Stimulated activated CD4-positive, alpha-beta T cell treated with anti-CD3 and anti-CD28 coated beads, Interleukin-12 subunit alpha, Interleukin-12 subunit beta, amount 100 ng/mL, for 48 hours (primary cell): ENCODE measurements at places on chromosomes 12 and 14.

- no peak for DNase-seq
Measured at GRCh38 chr12:107731366-107731765, 29.6 kb downstream of the PRDM4 start.

DNA sequence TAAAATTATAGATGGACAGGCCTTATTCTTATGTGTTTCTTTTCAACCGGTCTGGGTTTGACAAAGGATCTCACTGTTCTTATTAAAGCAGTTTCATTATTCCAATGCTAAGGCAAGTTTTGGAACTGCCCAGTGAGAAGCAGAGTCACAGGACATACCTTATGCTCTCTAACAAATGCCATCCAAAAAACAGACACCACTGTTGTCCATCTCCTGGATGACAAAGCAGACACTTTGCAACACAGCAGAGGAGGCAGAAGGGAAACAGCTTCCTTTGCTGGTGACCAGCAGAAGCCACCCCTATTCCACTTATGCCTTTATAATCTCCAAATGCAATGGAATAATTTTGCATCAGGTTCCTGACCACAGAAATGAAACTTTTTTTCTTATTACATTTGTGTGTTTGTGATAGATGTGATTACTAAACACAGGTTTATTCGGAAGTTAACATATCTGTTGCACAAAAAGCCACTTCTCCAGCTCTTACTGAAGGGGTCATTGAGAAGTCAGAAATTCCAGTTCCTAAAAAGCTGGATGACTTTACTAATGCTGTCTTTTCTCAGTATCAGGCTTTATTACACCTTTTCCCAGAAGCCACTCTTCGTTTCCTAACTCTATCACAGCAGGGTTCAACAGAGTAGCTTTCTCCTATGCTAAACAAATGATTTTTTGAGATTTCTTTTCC lies 115.6 kb downstream of the BTG1 start:
- no peak for DNase-seq

- DNase-seq: no peak
Measured at GRCh38 chr12:96029826-96030225, 5.6 kb downstream of the LTA4H start.

- no peak for DNase-seq
Measured at GRCh38 chr12:123483602-123484248, 25.8 kb downstream of the SNRNP35 start.

- DNase-seq: no peak
Measured at GRCh38 chr12:23113781-23114180, 488.8 kb downstream of the ETNK1 start.

DNA sequence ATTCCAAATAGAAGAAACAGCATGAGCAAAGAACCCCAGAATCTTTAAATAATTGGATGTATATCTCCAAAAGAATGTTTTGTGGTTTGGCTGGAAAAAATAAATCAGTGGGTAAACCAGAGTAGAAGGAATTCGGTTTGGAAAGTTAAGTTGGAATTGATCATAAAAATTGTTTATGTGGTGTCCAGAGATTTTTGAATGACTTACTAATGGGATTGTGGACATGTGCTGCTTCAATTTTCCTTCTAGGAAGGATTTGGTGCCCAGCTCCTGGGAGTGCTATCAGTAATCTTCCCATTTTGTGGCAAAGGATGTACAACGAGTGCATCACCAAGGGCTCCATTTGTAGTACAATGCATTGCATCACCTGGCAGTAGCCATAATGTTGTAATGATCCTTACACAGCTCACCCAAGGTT lies 224.8 kb downstream of the SLC16A7 start:
- no peak for DNase-seq

DNA sequence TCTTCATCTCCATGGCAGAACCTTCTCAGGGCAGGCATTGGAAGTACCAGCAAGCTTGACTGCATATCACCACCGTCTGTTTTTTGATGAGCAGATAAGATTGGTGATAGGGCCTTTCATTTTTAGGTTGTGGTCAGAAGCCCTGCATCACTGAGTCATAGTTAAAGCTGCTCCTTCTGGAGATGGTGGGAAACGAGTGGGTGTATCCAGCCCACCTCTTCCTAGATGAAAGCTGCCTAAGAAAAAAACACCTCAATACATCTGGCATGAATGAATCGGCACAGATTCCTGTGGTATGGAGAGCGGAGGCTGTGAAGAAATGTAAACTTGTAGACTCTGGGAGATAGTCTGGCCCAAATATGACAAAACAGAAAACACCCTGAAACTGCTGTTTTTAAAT lies 248.7 kb upstream of the EGLN3 start:
- DNase-seq: peak; percentile 43

DNA sequence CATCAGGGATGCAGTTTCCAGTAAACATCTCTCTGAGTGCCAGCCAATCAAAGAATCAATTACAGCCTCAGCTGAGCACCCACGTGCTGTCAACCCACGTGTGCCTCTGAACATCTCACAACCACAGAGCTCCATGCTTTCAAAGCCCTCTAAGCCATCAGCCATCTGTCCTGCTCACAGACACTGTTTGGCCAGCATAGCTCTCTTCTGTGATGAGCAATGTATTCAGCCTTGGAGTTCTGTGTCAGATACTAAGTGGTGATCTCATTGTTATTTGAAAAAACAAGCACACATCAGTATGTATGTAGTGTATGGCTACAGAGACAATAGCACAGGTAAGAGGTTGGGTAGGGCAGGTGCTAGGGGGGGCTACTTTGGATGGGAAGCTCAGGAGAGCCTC lies 94.3 kb downstream of the RGS6 start:
- no peak for DNase-seq

DNA sequence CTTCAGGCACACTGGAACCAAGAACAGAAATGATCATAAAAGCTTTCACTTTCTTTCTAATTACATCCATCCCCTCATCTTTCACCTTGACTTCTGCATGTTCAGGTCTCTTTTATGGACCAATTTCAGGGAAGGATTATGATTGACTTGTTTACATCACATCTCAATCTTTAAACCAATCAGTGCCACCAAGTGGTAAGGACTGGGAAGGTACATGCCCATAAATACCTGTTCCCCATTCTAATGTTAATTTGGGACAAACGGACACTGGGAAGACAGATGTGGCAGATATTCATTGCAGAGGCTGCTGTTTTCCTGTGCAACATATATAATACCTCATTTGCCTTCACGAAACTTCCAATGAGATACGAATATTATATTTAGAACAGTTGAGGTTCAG lies 978.1 kb downstream of the GALC start:
- DNase-seq: no peak

DNA sequence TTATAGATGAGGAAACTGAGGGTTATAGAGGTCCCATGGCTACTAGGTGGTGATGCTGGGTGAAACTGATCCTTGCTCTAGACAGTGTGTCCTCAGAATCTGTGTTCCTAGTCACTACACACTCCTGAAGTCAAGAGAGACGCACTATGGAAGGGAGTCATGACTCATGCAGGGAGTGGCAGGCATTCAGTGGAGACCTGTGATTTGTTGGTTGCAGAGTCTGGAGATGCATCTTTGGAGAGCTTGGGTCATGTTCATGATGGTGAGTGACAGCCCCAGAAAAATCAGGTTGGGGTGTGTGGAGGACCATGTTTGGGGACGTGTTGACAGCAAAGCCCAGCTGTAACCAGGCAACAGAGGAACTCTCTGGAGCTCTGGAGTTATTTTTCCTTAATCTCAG lies 38.0 kb upstream of the FBXO21 start:
- DNase-seq: no peak

GRCh38 chr14:55430024-55430690 lies 10.3 kb downstream of the TBPL2 start:
- peak; percentile 47 for DNase-seq

DNA sequence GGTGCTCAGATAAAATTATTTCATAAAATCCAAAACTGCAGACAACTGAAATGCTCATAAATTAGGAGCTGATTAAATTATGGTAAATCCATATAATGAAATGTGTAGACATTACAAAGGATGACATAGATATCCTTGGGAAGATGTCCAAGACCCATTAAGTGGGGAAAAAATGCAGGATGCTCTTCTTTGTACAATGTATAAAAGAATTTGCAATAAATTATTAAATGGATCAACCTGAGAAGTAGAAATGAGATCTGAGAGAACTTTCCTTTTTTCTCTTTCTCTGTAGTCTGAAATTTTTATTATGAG lies 336.4 kb upstream of the E2F7 start:
- no peak for DNase-seq

- DNase-seq: no peak
Measured at GRCh38 chr14:86712176-86712575, 1182.2 kb downstream of the FLRT2 start.

- no peak for DNase-seq
Measured at GRCh38 chr14:56125772-56126636, 7.8 kb downstream of the PELI2 start.

DNA sequence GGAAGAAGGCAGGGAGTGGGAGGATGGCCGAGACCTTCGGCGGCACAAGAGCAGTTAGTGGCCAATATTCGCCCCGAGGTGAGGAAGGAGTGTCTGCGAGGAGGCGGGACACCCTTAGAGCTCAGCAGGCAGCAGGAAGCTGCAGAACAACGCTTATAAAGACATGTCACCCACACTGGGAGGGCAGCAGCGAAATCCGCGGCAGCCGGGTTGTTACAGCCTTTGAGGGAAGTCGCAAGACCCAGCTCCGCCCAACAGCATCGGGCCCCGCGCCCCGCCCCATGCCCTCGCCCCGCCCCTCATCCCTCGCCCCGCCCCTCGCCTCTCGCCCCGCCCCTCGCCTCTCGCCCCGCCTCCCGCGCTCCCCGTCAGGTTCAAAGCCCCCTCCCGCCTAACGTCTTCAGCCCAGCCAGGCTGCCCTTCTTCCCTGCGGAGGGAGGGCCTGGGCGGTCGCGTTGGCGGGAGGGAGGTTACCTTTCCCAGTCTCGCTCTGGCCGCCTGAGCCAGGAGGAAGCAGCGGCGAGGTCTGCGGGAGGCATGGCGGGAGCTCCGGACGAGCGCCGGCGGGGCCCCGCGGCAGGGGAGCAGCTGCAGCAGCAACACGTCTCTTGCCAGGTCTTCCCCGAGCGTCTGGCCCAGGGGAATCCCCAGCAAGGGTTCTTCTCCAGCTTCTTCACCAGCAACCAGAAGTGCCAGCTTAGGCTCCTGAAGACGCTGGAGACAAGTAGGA lies at the start of gene ATP23:
TSS of gene ATP23 (plus strand) at position 403 of the 730 bp plus-strand sequence. CDS start at position 538, 135 bp downstream.
- DNase-seq: peak; percentile 73

GRCh38 chr14:53047307-53048069 lies 96.6 kb upstream of the FERMT2 start:
- no peak for DNase-seq

- DNase-seq: no peak
Measured at GRCh38 chr12:2139651-2140050, 86.9 kb downstream of the CACNA1C start.

DNA sequence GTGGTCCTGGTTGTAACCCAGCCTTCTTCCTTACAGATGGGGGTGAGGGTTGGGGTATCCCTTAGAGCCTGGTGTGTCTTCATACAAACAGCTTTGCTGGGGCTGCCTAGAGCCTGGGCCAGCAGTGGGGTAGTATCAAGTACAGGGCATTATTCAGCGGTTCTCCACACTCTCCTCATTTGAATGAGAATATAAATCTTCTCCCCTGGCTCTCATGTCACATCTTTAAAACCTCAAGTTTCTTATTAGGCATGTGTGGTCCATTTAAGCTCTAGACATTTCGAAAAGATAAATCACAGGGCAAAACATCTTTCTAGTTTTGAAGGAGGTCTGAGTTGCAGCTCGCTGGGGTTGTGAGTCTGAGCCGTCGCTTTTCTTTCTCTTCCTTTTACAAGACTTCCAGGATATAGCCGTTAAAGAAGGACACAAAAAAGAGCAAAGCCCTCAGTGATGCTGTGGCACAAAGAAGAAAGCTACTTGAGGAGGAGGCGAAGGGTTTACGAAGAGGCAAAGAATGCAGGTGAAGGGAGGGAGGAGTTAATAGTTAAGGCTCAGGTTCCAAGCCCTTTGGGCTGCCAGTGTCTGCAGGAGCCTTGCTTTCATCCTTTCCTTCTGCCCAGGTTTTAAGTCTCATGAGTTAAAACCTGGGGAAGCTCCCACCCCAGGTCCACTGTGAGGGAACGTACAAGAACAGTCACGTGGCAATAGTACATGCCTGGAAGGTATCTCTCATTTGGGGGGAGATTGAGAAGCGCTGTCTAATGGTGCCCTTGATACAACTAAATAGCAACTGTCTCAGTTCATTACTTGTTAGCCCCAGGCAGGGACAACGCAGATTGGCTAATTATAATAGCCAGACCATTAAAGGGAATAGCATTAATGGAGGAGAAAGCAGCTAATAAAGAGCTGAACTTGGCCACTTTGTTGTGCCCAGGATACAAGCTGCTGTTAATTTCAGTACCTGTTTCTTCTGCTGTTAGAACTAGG lies 94.2 kb downstream of the ETV6 start:
- no peak for DNase-seq

DNA sequence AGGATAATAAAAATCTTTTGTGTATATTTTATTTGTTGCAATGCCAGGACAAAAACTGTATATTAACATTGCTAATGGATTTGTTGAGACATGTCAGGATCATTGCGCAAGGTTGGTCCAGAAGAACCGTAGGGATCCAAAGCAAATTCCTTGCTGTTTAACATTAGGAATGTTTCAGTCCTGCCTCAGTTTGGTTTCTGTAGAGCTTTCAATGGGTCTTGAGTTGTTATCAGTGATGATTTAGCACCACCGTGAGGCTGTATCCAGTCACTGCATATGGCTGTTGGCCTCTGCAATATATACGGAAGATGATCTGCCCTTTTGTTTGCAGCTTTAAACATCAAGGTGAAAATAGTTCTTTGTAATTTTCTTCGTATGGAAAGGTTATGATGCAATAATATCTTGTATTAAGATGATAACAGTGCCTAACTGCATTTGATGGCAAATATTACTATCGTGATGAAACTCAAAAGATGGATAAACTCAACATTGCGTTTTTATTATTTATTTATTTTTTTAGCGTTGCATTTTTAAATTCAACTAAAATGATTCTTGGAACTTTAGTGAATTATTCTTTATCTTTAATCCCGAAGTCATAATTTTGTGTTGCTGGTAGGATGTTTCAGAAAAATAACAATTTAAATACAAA lies 231.2 kb downstream of the AKAP6 start:
- DNase-seq: peak; percentile 3

GRCh38 chr12:72647139-72647538 lies 375.0 kb downstream of the TRHDE start:
- no peak for DNase-seq

- no peak for DNase-seq
Measured at GRCh38 chr12:105343836-105344235, 13.3 kb downstream of the C12orf75 start.
